Activated naive CD8-positive, alpha-beta T cell treated with anti-CD3 and anti-CD28 coated beads, Interleukin-2, amount 10 ng/mL, durations not matched to agents 7 days and 5 days (primary cell): ENCODE measurements at places on chromosomes 12 and 14.

DNA sequence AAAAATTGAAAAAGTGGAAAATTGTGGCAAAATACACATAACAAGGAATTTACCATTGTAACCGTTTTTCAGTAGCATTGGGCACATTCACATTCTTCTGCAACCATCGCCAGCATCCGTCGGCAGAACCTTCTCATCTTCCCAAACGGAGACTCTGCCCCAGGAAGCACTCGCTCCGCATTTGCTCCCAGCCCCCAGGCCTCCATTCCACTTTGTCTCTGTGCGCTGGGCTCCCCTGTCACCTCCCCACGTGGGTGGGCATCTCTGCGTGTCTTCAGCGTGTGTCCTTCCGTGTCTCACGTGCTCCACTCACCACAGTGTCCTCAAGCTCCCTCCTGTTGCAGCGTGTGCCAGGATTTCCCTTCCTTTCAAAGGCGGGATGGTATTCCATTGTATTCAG is 9.9 kb downstream of the GPR132 start:
- DNase-seq: no peak

DNA sequence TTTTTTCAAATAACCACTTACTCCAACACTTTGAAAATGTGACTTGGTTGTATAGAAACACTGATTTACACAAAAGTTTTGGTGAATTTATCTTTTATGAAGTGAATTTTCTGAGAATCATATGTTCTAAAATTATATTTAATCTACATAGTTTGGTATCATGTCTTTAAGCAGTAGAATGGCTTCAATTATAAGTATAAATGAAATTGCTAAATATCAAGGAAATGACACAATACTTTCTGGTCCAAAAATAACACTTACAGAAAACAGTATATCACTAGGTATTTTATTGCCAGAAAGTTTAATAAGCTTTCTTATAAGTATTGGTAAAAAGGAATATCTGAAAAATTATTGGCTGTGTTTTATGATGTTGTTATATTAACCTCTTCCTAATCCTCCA is 90.9 kb downstream of the SRGAP1 start:
- DNase-seq: no peak

DNA sequence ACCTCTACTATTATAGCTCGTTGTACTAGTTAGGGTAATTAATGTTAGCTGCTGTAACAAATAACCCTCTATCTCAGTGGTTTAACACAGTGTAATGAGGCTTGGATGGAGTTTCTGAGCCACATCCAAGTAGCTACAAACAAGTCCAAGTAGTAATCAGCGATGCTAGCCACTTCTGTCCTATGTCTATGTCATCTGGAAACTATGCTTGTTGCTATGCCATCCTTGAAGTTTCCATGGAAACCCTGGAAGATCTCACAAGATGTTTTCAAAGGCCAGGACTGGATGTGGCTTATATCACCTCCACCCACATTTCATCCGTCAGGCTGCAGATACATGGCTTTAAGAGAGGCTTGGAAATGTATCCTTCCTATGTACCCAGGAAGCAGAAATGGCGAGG is 422.1 kb downstream of the AACS start:
- no peak for DNase-seq

GRCh38 chr12:119808441-119808840 is 68.7 kb downstream of the CIT start:
- no peak for DNase-seq

DNA sequence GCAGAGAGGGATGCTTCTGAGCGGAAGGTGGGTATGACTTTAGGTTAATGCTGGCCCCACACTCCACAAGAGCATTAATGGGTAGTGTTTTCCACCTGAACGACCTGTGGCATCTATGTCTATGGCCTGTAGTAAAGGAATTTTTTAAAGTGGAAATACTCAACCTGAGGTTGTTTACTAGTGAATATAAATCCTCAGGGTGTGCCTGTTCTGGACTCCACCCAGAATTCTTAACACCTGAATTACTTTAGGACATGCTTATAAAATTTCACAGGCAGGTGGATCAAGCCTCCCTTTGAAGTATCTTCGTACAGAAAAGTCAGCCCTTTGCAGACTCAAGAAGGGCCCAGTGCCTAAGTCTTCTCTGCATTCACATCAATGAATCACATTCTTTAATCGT is 196.1 kb downstream of the ESR2 start:
- no peak for DNase-seq

DNA sequence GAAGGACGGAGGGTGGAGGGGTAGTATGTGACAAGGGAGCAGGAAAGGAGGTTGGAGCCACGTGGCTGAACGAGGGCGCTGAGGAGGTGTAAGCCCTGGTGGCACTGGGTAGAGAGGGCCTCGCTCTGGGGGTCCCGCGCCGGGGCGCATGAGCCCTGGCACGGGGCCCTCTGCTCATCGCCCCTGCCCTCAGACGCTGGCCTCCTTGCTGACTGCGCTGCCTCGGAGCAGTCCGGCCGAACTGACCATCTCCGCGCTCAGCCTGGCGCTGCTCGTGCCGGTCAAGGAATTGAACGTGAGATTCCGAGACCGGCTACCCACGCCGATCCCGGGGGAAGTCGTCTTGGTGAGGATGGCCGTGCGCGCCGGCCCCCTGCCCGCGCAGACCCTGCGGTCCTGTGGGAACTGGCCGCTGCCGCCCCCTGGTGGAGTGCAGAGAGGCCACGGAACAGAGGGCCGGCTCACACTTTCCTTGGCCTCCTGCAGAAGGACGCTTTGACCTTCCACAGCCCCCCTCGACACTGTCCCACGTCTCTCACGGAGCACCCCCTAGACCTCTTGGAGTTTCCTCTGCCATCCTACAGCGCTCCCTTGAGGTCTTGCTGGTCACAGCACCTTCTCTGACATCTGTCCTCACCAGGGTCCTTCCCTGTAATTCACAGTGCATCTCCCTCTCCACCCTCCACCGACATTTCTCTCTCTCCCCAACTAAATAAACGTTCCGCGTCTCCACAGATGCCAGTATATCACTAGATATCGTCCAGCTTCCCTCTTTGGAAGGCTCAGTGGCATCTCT is 10.5 kb downstream of the ARHGEF25 start:
- peak; percentile 75 for DNase-seq

DNA sequence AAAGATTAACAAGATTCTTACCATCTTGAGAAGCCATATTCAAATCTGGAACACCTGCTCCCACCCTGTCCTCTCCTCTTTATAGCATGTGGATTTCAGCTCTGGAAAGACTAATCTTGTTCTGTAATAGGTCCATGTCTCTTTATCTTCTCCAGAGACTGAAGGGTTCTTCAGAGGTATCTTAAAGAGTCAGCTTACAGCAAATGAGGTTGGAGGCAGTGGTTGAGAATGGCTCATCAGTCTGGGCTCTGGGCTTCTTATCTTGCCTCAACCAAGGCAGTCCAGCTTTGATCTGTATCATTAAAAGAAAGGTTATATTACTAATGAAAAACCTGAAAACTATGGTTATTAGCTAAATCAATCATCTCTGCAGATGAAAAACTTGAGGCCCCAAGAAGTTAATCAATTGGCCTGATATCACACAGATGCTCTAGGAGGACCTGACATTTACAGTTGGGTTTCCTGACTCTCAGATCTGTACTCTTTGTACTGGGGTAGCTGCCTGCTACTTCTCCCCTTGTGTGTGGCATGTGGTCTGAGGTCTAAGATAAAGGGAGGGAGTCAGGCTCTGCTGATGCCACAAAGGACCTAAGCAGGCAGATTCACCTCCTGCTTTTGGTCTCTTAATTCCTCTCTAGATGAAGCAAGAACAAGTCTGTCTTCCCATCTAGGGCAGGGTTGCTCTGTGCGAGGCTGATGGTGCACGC is 1.7 kb upstream of the AKAP6 start:
- no peak for DNase-seq

- DNase-seq: no peak
These were observed 9.5 kb upstream of the AJUBA start for GRCh38 chr14:22991852-22992251.

- no peak for DNase-seq
These were observed 23.1 kb upstream of the RNASE12 start for GRCh38 chr14:20614038-20614840.

DNA sequence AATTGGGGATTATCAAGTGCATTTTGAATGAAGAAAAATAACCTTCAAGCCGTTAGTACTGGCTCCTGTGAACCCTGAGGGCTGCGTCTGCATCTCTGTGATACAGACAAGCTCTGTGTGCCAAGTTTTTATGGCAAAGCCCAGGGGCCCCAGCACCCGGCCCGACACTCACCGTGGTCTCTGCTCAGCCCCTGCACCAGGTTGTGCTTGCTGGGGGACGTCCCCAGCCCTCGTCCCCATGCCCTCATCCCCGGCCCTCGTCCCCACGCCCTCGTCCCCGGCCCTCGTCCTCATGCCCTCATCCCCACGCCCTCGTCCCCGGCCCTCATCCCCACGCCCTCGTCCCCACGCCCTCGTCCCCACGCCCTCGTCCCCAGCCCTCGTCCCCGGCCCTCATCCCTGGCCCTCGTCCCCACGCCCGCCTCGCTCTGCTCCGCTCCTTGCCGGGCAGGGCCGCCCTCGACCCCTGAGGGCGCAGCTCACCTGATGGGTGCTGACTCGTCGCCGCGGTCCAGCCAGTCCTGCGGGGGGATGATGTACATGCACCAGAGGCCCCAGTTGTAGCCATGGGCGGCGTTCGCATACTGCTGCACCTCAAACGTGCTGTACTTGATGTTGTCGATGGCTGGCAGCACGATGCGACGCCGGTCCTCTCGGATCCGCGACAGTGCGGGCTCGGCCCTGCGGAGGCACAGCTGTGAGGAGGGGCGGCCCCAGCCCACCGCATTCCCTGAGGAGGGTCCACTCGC is 72.0 kb downstream of the GALNT9 start:
- no peak for DNase-seq

DNA sequence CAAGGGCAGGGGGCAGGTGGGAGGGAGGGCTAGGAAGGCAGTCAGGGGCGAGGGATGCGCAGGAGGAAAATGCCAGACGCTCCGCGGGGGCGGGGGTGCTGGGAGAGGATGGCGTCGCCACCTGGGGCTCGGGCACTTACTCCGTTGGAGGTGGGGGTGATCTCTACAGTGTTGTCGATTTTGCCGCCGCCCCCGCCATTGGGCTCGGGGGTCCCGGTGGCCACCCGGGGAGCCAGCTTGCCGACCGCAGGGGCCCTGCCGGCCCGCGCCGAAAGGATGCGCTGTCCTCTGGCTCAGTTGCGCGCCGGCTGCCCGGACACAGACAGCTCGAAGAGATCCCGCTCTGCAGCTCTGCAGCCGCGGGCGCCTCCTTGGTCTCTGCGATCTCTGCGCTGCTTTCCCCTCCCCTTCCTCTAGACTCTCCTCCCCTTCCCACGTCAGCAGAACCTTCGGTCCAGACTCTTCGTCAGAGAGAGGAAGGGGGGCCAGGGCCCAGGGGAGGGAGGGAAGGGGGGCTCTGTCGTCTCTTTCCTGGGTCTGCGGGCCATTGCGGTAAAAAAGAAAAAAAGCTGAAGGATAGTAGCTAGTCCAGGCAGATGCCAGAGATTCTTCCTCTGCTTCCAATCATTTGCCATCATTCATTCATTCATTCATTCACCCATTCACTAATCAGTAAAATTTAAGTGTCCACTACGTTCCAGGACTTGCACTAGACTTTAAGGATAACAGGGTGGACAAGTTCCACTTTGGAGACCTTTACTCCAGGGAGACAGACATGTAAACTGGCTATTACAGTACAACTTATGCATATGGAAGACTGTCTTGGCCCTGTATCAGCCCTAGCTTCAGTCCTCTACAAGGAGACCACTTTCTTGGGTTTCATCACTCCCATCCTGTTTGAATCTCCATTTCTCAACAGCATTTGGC is at the start of gene SLC22A17:
SLC22A17 (minus strand) TSS at position 382 of the 927 bp plus-strand sequence.
- DNase-seq: peak; percentile 58

- DNase-seq: no peak
These were observed 75.5 kb downstream of the FBXL14 start for GRCh38 chr12:1518591-1519516.

DNA sequence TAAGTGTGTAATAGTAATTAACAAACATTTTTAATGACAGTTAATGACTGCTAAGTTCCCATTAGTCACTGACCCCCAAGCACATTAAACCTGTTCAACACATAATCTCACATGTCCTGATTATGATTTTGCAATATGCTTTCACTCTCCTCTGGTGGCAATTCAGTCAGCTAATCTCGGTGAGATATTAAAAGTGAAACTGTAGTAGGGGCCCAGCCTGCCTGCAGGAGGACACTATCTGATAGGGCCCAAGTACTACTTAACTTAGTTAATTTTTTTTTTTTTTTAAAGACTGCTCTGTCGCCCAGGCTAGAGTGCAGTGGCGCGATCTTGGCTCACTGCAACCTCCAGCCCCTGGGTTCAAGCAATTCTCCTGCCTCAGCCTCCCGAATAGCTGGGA is 48.8 kb downstream of the CIT start:
- no peak for DNase-seq

- no peak for DNase-seq
These were observed 55.4 kb upstream of the RFX4 start for GRCh38 chr12:106527356-106527755.

DNA sequence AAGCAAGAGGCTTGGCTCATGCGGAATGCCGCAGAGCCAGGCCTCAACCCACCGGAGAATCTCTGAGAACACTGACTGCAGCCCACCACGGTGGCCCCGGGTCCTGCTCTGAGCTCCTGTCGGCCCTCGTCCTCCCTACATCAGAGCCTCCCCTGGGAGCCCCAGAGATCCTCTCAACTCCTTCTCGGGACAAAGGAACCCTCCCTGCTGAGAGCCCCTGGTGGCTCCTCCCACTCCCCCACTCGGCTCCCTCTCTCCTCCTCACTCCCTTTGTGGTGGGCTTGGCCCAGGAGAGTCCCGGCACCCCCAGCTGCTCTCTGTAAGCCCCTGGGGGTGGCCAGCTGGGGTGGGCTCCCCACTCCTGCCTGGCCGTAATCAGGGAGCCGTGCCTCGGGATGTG is 11.1 kb upstream of the INF2 start:
- DNase-seq: no peak

DNA sequence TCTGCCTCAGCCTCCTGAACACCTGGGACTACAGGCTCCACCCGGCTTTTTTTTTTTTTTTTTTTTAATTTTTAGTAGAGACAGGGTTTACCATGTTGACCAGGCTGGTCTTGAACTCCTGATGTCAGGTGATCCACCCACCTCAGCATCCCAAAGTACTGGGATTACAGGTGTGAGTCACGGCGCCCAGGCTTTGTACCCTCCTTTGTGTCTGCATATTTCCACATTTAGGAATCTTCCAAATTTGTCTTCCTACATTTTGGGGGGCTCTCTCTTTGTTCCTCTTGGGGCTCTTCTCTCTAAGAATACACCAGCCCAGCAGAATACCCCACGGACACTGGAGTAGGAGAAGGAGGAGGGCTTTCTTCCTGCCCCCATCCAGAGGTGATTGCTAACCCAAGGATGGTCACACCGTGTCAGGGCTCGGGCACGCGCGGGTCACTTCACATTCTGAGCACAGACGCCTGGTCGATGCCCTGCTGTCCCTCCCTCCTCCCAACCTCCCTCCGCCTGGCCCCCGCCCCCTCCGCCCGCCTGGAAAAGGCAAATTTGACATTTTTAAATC is 2.1 kb upstream of the DNAJC22 start:
- no peak for DNase-seq

- no peak for DNase-seq
These were observed 9.1 kb downstream of the BTBD6 start for GRCh38 chr14:105257464-105257863.

GRCh38 chr12:124359671-124360581 is 65.0 kb downstream of the RFLNA start:
- no peak for DNase-seq
